ENCODE measurements at places on chromosomes 5 and 9. TPM values are rescaled to one million over a fixed set of nuclear protein-coding genes. Genes with fewer than 3 reads are reported as not detected.

DNA sequence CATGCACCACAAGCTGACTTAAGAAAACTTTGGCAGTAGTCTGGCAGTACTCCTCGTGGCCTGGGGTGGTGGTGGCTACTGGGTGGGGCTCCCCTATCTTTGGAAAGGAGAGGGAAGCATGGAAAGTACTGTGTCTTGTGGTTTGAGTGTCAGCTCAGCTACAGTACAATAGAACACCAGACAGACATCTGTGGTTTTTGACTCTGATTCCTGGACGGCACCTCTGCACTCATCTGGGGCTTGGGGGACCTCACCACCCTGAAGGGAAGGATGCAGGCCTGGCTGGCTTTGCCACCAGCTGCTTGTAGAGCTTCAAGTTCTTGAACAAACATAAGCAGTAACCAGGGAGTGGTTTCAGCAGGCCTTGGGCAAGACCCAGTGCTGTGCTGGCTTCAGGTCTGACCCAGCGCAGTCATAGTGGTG lies 40.6 kb downstream of the TNFSF8 start:
- peak; percentile 36 for DNase-seq

The NEUROG1 gene
- not detected for total RNA-seq

The PHF24 gene
- not detected for total RNA-seq

- peak; percentile 23 for DNase-seq
Observed at GRCh38 chr5:111830333-111830732, 73.3 kb upstream of the NREP start.

- DNase-seq = no peak
Observed at GRCh38 chr9:125745018-125745417, 2.2 kb upstream of the PBX3 start.

DNA sequence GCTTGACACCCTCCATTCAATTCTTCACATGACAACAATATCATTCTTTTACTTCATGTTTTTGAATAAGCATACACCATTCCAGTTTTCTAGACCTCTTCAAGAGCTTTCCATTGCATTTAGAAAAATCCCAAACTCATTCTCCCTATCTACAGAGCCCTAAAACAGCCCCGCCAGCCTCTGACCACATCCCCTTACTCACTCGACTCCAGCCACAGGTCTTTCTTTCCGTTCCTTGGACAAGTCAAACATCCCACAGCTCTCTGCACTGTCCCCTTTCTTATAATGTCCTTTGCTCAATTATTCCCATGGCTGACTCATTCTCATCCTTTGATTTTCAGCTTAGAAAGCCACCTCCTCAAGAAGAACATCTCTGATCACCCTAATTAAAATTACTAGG lies 38.2 kb downstream of the TTC39B start:
- DNase-seq = no peak

GRCh38 chr9:17017931-17018491 lies 116.8 kb upstream of the CNTLN start:
- no peak for DNase-seq

The FUT7 gene
- 0.36 TPM for total RNA-seq

- DNase-seq = peak; percentile 26
Observed at GRCh38 chr5:143124593-143124992, 278.9 kb downstream of the NR3C1 start.

DNA sequence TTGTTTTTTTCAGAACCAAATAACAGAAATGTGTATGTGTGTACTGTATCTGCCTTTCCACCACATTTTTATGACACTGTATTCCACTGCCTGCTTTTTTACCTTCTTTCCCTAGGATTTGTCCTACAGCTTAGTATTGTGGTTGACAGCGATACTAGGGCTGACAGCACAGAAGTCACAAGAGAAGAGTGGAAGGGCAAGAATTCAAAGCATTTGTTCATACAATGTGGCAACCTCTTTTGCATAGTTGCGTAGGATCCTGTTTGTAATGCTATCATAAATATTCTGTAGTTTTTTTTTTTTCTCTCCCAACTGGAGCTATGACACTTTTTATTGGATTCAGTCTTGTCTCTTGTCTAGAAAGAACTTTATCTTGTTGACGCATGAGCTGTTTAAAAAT lies 5.6 kb upstream of the BNIP1 start:
- no peak for DNase-seq

The IFNK gene
- total RNA-seq = not detected

The STARD4 gene
- 24.4 TPM for total RNA-seq

GRCh38 chr5:153367466-153367865 lies 123.0 kb upstream of the GRIA1 start:
- no peak for DNase-seq

The MEGF10 gene
- total RNA-seq = not detected

GRCh38 chr5:64526734-64527439 lies 21.1 kb downstream of the RGS7BP start:
- DNase-seq = no peak

DNA sequence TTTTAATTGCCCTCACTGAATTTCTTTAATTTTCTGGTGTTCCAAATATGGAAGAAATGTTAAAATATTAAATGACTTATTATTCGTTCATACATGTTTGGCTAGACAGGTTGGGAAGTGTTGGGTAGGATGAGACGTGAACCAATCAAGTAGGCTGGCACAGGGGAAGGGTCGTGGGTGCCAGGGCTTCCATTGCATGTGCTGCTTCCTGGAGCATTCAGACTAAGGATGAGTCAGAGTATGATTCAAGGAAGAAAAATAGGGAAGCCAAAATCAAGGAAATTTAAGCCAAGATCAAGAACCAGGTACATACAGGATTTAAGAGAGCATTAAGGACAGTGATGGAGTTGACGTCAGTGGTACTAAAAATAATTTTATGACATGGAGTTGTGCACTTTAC lies 2068.0 kb downstream of the MAT2B start:
- DNase-seq = no peak

GRCh38 chr5:6246820-6247437 lies 131.4 kb downstream of the MED10 start:
- DNase-seq = no peak

DNA sequence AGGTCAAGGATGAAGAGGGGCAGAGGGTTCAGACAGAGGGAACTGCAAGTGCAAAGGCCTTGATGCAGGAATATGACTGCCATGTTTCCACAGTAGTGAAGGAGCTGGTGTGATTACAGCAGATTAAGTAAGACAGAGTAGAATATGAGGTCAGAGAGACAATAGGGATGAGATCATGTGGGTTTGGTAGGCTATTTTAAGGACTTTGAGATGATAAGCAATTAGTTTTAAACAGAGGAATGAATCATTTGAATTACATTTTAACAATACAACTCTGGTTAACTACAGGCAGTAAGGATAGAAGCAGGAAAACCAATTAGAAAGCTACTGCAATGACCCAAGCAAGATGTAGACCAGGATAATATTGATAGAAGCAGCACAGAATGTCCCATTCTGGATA lies 7.7 kb downstream of the CENPK start:
- DNase-seq = no peak

The PLPPR1 gene
- 0.15 TPM for total RNA-seq

DNA sequence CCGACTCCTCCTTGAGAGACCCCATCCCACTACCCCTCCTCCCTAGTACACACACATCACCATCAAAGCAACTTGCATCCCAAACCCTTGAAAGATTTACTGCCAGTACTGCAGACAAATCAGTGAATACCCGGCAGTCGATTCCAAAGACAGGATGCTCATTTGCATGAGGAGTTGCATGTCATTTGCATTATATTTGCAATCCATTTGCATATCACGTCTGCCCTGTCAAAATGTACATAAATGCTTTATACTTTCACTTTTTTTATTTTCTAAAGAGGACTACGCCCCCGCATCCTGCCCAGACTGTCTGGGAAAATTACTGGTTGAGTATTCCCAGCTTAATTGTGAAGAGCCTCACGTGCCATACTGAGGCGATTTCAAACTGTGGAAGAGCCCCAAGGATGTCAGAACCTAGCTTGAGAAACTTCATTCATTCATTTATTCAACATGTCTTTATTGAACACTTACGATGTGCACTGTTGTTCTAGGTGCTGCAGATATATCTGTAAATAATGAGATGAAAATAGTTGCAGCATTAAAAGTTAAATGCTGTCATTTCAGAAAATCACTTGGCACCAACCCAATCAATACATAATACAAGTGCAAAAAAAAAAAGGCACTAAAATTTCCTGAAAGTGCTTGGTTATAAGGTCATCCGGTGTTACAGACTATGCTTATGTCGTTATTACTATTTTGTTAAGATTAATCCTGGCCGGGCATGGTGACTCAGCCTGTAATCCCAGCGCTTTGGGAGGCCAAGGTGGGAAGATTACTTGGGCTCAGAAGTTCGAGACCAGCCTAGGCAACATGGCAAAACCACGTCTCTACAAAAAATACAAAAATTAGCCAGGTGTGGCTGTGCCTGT lies 17.2 kb upstream of the SIL1 start:
- no peak for DNase-seq

DNA sequence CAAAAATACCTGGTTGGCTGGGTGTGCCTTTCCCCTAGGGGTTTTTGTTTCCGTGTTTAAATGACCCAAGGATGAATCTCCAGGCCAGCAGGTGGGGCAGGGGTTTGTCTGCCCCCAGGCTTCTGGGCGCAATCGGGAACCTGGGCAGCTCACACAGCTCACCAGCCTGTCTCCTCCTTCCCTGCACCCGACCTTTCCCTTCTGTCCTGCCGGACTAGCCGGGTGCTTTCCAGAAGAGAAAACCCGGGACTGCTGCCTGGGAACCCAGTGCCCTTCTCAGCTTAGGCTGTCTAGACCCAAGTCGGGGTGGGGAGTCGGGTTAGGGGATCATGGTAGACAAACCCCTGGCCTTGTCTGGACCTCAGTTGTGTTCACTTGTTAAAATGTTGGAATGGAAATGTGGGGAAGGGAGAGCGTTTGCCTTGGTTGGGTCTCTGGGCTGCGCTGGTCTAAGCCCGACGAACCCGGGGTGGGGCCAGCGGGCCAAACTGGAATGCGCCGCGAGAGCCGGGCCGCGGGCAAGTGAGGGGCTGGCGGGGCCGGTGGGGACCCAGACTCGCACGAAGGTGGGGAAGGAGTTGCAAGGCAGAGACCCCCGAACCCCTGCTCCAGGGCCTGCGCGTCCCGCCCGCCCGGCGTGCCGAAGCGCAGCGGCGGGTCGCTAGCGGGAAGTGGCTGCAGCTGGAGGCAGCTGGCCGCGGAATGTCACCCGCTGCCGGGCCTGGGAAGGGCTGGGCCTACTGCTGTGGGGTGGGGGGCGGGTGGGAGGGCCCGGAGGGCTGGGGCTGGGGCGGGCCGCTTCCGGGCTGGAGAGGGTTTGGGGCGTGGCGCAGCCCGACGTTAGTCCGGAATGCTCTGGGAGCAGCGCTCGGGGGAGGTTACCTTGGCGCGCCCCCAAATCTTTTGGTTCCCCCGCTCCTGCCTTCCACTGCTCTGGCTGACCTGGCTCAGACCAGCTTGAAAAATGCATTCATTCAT lies 84.6 kb downstream of the DAB2IP start:
- peak; percentile 78 for DNase-seq

DNA sequence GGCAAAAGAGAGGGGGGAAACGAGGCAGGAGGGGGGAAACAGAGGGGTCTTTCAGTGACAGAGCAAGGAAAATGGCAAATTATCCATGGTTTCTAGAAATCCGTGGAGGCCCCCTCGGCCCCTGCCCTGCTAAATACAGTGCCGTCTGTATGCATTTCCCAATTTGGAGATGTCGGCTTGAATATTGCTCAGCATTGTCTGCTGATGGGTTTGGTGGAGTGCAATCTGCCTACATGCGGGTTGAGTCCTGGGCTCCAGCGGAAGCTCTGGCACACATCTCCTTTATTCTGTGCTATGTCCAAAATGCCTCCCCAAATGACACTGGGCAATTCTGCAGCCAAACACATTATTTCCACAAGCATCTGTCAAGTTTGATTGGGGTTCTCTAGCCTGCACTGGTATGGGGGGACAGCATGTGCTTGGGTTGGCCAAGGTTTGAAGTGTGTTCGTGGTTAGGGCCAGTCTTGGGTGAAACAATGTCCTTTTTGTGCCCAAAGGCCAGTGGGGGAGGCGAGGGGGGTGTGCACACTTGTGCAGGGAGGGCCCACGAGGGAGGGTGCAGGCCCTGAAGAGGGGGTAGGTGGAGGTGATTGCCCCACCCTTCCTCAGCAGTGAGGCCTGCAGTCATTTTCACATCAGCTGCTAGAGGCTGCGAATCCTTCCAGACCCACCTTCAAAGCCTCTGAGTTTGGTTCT lies 6.2 kb upstream of the NEUROG1 start:
- DNase-seq = no peak

The ZNF618 gene
- total RNA-seq = 0.39 TPM

DNA sequence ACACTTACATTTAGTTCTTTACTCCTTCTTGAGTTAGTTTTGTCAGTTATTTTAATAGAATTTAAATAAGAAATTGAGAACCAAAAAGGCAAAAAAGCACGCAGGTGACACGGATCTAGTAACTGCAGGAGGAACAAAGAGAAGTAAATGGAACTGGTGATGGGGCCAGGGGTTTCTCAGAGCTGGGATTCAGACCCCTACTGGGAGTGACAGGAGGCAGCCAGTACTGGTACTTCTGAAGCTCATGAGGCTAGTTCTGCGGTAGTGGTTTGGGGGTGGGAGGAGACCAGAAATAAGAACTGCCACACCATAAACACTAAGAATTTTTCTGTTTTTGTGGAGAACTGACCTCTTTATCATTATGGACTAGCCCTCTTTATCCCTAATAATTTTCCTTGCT lies 48.2 kb downstream of the OXCT1 start:
- DNase-seq = no peak

All from HT-29 (cell line).